ENCODE measurements at places on chromosomes 5 and 9.

DNA sequence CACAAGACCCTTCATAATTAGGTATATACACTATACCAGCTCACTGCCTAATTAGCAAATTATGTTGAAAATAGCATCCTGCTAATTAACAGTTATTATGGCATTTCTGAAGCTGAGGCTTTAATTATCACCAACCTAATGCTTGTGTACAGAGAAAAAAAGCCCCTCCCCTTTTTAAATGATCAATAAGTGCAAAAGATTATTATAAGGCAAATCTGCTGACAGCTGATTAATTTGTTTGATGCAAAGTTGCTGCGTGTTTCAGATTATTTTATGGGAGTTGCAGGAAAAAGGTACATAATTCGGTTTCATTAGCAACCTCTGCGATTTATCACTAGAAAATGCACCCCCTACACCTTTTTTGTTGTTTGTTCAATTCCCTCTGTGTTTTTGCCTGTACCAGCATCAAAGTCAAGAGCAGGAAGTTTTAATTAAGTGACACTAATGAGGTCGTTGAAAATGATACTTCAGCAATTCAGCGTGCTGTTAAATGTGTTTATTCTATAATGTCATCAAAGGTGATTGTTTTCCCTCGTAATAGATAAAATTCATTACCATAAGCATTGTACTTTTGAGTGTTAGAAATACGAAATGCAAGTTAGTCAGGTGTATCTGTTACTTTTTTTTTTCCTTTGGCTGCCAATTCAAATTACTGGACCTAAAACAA is 170.0 kb downstream of the EBF1 start:
- DNase-seq = no peak

GRCh38 chr9:121637713-121638220 is 13.7 kb upstream of the DAB2IP start:
- DNase-seq = no peak

DNA sequence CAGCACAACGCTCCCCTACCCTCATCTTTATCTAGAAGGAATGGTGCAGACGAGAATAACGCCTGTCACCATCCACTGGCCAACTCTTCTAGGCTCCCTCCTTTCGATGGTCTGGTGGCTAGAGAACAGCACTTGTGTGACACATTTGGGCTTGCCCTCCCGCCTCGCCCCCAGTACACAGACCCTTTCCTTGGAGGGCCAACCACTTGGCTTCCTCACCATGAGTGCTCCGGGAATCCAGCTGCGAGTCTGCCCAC is 1.4 kb downstream of the GNAQ start:
- peak; percentile 16 for DNase-seq

DNA sequence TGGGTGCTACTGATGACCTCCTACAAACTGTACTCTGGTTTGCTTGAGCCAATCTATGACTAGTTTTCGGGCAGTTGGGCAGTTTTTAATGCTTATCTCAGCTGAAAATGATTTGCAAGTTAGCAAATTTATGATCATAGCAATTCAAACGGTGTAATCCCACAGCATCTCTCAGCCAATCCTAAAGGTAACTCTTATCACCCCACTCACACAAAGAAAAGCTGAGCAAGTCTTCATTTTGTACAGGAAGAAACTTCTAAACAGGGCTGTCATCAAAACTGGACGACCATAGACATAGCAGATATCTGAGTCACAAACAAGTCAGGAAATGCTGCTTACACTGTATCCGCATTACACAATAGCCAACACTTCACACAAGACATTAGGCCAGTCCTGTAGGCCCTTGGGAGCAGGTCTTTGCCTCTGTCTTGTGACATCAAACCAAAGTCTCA is 2.6 kb upstream of the ENC1 start:
- no peak for DNase-seq

DNA sequence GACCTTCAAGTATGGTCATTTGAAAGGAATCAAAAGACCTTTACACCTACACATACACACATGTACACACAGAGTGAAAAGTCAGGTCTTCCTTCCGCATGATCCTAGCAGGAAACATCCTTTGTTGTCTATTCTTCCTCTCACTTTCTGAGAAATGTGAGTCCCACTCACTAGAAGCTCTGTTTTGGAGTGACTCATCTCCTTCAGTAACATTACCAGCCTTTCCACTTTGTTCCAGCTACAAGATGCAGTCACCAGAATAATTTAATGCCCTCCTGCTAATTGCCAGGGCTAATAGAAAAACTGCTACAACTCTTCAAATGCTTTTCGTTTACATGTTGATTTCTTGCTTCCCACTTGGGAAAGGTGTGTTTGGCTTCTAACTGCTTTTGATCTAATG is 417.3 kb downstream of the RASEF start:
- no peak for DNase-seq

DNA sequence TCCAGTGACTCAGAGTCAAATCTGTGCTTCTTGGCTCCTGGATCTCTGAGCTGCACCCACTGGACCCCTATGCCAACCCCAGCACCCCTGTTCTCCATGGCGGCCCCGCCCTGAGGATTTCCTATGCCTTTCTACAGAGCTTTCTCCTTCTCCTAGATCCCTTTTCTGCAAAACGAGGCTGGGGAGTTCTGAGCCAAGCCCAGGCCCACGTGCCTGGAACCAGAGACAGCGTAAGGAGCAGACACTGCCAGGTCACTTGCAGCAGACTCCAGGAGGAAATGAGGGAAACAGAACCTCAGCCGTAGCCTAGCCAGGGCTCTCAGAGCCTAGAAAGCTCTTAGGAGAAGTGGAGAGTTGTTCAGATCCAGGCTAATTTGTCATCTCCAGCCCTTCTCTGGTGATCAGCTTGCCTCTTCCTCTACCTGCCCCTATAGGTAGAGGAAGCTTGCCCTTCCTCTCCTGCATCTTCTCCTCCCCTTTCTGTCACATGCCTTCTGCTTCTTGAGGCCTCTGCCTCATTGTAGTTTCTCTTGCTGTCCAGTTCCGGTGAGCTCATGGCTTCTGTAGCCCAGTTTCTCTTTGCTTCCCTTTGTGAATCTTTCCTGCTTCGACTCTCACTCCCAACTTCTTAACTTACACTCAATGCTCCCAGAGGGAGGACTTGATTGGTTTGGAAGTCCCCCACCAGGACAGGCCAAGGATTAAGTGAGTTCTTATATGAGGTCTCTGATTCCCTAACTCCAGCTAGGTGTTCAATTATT is 163.4 kb downstream of the RGS3 start:
- no peak for DNase-seq

- no peak for DNase-seq
Observed at GRCh38 chr5:14472986-14473567, 108.5 kb upstream of the OTULINL start.

GRCh38 chr9:94911986-94912635 is 185.6 kb downstream of the AOPEP start:
- no peak for DNase-seq

GRCh38 chr5:53024535-53024934 is 35.4 kb downstream of the ITGA2 start:
- no peak for DNase-seq

DNA sequence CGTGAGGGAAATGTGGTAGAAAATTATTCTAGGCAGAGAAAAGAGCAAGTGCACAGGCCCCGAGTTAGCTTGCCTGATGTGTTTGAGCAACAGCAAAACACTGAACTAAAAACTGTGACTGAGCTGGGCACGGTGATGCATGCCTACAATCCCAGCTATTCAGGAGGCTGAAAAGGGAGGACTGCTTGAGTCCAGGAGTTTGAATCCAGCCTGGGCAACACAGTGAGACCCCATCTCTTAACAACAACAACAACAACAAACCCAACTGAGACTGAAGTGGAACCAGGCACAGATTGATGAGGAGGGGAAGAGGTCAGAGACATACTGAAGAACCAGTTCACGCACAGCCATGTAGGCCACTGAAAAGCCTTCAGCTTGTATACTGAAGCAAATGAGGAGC is 42.5 kb downstream of the SCAI start:
- no peak for DNase-seq

DNA sequence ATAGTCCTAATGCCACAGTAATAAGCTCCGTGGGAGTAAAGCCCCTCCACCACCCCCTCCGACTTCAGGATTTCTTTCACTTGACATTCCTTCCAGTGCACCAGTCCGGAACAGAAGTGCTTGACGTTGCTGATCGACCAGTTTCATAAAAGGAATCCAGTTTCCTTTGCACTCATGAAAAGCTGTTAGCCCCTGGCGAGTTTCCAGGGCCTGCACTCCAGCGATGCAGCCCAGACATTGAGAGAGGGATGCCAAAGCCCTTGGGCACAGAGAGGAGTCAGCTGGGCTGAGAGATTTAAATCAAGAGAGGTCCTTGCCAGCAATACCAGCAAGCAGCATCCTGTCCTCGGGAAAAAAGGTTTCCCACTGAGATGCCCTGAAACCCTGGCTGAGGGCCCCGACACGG is 170.1 kb downstream of the GABBR2 start:
- no peak for DNase-seq

GRCh38 chr9:91376239-91376638 is 14.5 kb upstream of the AUH start:
- DNase-seq = no peak

- DNase-seq = no peak
Observed at GRCh38 chr5:163758283-163758711, 252.9 kb downstream of the MAT2B start.

All from activated naive CD4-positive, alpha-beta T cell treated with anti-CD3 and anti-CD28 coated beads, Interleukin-2, amount 50 U/mL, for 16 hours (primary cell).